ENCODE measurements at places on chromosomes 12 and 14.
A peak's percentile ranks its signal among the peaks of the same experiment; 100 is the strongest.

GRCh38 chr12:64544371-64545080 lies 65.8 kb upstream of the RASSF3 start:
- DNase-seq = no peak

- DNase-seq = no peak
Observed at GRCh38 chr14:65373671-65374039, 38.9 kb upstream of the FUT8 start.

DNA sequence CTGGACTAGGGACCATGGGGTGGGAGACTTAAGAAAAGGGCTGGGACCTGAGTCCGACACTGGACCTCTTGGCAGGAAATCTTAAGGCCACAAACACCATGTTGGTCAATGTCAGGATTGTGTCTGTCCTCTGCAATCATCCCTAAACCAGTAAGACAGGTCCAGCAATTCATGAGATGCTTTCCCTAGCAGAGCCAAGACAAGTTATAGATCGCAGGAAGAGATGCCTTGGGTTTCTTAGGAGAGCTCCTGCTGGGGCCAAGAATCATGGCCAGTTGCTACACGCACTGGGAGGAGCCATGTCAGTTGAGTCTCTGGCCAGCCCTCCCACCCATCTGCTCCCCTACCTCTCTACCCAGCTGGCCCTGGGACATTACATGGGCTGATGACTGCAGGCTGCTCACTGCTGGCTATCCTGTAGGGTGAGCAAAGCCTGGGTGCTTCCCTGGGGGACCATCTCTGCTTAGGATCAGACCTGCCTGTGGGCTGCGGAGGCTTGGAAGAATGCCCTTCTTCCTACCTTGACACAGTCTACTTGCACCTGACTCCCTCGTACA lies 14.2 kb downstream of the PLEKHH1 start:
- no peak for DNase-seq

- no peak for DNase-seq
Observed at GRCh38 chr12:13979772-13980378, 1.5 kb downstream of the GRIN2B start.

- no peak for DNase-seq
Observed at GRCh38 chr12:68772714-68773113, 26.7 kb downstream of the SLC35E3 start.

- DNase-seq = peak; percentile 32
Observed at GRCh38 chr14:46048127-46048526, 603.5 kb downstream of the RPL10L start.

- DNase-seq = no peak
Observed at GRCh38 chr14:56813143-56813551, 2.9 kb upstream of the OTX2 start.

DNA sequence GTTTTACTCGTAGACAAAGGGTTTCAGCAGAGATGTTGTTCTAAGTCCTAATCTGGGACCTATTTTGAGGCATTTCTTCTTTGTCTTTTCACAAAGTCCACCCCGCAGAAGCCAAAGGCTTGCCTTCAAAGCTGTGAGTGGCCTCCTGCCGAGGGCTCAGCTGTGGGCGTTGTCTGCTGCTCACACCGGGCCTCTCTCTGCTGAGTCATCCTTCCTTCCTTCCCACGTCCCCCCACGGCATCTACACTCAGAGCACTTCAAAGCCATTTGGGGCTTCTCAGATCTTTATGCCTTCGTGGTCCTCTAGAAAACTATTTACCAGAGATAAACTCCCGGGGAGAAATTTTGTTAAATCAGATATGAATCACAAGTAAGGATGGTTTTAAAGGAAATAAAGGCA lies 115.9 kb upstream of the TMPO start:
- no peak for DNase-seq

DNA sequence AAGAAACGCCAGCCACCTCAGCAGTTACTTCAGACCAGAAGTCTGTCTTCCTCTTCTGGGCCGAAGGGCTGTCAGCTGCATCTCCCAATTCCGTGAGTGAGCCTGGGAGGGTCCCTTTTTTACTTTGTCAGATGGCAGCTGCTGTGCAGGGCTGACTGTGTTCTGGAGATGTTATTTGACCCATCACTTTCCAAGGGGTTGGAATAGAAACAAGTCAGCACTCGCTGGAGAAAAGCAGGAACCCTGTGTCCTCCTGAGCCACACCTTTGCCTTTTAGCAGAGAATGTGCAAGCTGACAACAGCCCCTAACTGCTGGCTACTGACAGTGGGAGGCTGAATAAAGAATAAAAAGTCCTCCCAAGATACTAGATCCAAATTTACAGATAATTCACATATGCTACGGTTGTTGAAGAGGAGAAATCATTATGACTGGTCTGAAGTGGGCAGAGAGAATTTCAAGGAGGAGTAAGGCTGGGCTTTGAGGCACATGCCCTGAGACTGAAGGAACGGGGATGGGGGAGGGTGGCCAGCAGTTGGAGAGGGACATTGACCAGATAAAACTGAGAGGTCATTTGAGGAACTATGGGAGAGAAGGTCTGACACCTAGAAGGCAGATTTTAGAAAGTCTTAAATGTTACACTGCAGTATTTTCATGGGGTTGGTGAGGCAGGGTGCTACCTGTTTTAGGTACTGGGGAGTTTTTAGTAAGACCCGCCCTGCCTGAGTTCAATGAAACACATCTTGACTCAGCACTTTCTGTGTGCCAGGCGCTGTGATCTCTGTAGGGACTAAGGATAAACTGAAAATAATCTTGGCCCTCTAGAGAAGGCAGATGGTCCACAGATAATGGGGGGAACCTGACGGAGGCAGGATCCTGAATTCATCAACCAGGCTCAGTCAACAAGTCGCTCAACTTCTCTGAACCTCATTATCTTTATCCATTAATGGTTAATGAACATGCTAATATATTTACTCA lies 27.4 kb downstream of the FAM234B start:
- no peak for DNase-seq

DNA sequence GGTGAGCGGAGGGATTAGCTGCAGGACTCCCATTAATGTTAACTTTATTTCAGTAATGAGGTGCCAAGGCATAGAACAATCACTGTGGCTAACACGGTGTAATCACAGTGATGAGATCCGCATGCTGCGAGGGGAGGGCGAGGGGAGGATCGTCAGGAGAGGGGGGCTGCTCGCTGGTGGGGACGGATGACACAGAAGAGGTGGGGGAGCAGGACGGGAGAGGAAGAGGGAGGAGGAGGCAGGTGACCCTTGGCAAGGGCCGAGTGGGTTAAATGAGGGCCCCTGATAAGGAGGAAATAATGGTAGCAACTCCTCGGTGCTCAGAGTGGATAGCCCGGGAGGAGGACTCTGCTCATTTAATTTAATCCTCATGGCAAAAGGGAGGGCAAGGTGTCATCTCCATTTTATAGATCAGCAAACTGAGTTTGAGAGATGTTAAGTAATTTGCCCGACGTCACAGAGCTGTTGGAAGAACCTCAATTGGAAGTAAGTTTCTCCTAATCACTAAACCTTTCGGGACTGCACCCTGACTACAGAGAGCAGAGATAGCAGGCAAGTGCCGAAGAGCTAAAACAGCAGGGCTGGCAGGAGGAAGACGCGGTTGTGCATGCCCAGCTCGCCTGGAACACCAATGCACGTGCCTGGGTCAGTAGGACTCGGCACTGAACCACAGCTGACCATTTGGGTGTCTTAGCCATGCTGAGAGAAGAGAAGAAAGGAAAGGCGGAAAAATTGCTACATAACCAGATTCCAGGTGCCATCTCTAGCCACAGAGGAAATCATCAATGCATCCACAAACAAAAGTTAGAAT lies 43.0 kb downstream of the SPRING1 start:
- DNase-seq = no peak

DNA sequence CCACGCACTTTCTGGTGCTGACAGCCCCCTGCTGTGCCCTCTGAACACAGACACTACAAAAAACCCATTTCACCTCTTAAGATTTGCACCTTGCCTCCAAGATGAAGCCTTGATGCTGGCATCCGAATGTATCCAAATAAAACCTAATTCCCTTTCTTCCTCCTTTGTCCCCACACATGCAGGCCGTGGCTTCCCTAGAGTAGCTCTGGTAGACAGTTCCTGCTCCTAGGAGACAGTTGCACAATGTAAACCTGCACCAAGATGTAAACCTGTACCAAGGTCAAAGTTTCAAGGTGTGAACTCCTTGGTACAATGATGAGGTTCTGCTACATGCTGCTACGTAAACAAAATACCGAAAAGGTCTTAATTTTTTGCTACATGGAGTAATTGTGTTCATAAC lies 625 bp upstream of the ABHD12B start:
- no peak for DNase-seq

DNA sequence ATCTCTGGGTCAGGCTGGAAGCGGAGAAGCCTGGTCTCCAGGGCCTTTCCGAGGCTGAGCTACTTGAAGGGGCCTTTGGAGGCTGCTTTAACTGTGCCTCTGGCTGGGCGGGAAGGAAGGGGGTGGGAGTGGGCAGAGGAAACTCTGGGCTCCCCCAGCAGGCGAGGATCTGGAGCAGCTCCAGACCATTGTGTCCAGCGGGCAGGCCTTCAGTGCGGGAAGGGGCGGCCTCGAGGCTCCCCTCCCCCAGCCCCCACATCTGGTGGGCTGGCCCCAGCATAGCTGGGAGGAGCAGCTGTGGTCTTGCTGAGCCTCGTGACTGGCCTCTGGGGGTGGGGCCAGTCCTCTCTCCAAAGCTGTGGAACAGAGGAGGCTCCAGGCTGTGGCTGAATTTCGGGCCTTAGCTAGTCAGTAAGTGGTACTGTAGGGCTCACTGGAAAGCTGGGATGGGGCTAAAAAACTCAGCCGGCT lies 3.4 kb downstream of the TAMALIN start:
- no peak for DNase-seq

DNA sequence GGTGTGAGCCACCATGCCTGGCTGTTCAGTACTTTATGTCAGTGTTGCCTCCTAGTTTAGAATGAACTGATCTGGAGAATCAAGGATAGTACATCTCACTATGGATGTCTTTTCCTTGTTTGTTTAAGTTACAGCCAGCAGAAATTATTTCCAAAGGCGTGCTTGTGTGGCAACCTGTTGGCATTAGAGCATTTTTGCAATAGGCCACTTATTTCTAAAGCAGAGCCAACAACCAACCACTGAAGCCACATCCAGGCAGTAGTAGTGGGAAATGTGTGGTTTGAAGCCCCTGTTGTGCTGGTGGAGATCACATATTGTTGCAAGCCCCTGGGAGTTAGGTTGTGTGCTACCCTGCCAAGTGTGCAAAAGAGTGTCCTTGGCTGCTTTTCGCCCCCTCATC lies 3.7 kb downstream of the ANO6 start:
- no peak for DNase-seq

DNA sequence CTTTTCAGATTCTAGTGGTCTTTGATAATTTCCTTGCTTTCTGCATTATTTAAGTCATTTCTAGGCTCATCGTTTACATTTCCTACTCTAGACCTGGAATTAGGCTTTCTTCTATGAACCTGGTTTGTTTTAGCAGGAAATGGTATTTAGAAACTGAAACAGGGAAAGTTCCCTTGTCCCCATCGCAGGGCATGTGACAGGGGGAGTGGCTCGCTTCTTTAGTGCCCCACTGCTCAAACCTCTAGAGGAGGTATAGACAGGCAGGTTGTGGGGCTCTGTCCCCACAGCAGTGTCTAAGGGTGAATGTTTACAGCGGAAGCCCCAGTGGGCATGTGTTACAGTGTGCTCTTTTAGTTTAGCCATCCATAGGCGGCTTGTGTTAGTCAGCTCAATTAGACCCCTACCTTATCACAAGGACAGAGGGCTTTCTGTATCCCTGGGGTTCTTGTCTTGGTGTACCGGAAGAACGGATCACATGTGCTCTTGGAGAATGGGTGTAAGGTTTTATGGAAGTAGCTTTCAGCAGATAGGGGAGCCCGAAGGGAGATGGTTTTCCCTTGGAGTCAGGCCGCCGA lies 25.0 kb downstream of the IFT81 start:
- no peak for DNase-seq

Measured in Panc1 (cell line).